ENCODE measurements at places on chromosomes 6 and 20. TPM values are rescaled to one million over a fixed set of nuclear protein-coding genes. Genes with fewer than 3 reads are reported as not detected.

DNA sequence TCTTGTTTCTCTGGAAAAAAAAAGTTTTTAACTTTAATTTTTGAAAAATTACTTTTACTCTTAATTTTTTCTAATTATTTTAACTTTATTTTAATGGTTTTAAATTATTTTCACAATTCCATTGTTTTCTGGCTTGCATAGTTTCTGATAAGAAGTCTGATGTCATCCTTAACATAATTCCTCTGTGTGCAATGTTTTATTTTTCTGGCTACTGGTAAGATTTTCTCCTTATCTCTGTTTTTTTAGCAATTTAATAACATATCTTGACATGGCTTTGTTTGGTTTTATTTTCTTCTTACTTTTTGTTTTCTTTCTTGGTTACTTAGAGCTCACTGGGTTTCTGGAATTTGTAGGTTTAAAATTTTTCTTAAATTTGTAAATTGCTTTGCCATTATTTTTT, 114.8 kb downstream of the TBXT start:
- no peak for DNase-seq
- H3K4me1 ChIP-seq = no peaks in the 10 kb centered on the region
- no peak overlapping the region for H3K27ac ChIP-seq

- no peaks in the 10 kb centered on the region for H3K27me3 ChIP-seq
- no peak overlapping the region for H3K4me3 ChIP-seq
- no peak for DNase-seq
- no peaks in the 10 kb centered on the region for H3K36me3 ChIP-seq
- no peaks in the 10 kb centered on the region for H3K4me1 ChIP-seq
These were observed 65.2 kb downstream of the RIPOR3 start for GRCh38 chr20:50625986-50626677.

DNA sequence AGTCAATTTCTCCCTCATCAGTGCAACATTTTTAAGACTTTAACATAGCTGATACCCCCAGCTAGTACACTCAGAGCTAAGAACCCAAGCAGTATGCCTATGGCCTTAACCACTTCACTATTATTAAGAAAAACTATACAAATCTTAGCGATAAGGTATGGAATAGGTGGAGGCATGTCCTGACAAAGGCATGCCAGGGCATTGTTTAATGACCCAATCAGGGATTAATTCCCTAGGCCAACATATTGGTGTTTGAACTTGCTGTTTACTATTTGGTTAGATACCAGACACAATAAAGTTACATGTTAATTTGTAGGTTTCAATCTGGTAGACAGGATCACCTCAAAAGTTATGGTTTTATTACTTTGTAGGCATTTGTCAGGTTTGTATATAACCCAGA, 93.1 kb downstream of the ARMC2 start:
- DNase-seq = no peak
- no peak overlapping the region for H3K27ac ChIP-seq
- H3K36me3 ChIP-seq = no peaks in the 10 kb centered on the region
- no peaks in the 10 kb centered on the region for H3K27me3 ChIP-seq
- H3K4me1 ChIP-seq = peaks cover 34% of the 10 kb centered on the region

- H3K4me3 ChIP-seq = no peak overlapping the region
- no peak for DNase-seq
- H3K27ac ChIP-seq = no peak overlapping the region
- H3K4me1 ChIP-seq = no peaks in the 10 kb centered on the region
- H3K27me3 ChIP-seq = no peaks in the 10 kb centered on the region
These were observed 1.3 kb downstream of the PTK7 start for GRCh38 chr6:43077333-43077809.

- no peaks in the 10 kb centered on the region for H3K27me3 ChIP-seq
- no peak for DNase-seq
- no peak overlapping the region for H3K27ac ChIP-seq
- no peaks in the 10 kb centered on the region for H3K36me3 ChIP-seq
- no peak overlapping the region for H3K4me3 ChIP-seq
- H3K4me1 ChIP-seq = no peaks in the 10 kb centered on the region
These were observed 101.5 kb downstream of the RWDD2A start for GRCh38 chr6:83294676-83295075.

GRCh38 chr20:14208956-14209355, 128.5 kb downstream of the FLRT3 start:
- no peaks in the 10 kb centered on the region for H3K36me3 ChIP-seq
- DNase-seq = no peak
- no peaks in the 10 kb centered on the region for H3K27me3 ChIP-seq
- no peak overlapping the region for H3K27ac ChIP-seq
- no peaks in the 10 kb centered on the region for H3K4me1 ChIP-seq

- DNase-seq = no peak
- H3K4me3 ChIP-seq = no peak overlapping the region
- peaks cover 11% of the 10 kb centered on the region for H3K4me1 ChIP-seq
- H3K27me3 ChIP-seq = peaks cover 5% of the 10 kb centered on the region
These were observed 26.2 kb downstream of the CTCFL start for GRCh38 chr20:57498425-57499400.

- no peak for DNase-seq
- no peaks in the 10 kb centered on the region for H3K27me3 ChIP-seq
- H3K4me1 ChIP-seq = no peaks in the 10 kb centered on the region
- H3K4me3 ChIP-seq = no peak overlapping the region
- no peaks in the 10 kb centered on the region for H3K36me3 ChIP-seq
These were observed 115.4 kb downstream of the FAM120B start for GRCh38 chr6:170421921-170422320.

DNA sequence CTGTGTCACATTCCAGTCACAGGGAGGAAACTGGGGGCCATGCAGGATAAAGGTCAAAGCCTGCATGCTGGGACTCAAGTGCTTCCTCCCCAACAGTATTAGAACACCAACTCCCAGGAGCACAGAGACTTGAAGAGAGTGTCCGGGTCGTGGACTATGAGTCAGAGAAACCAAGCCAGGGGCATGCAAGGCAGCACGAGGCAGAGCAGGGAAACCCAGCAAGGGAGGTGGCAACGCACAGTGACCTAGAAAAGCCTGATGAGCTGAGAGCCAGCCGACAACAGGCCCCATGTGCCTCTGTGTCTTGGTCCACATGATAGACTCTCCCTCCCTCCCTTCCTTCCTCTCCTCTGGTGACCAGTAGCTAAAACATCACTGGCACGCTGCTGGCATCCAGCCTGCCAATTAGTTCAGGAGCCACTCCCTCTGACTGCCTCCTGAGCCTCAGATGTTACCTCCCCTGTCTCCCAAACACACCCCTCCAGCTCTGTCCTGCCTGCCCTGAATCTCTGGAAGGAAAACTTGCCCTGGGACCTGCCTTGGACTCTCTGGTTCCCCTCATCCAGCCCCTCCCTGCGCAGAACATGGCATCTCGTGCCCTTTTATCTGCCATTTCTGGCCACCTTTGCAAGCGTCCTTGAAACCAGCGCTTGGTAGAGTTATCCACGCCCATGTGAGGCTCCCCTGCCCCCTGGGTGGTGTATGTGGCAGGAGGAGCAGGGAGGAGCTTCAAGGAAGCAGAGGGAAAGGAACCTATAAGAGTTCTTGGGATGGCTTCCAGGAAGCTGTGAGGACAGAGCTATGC, 16.2 kb upstream of the RNF39 start:
- no peaks in the 10 kb centered on the region for H3K36me3 ChIP-seq
- no peak overlapping the region for H3K4me3 ChIP-seq
- H3K27me3 ChIP-seq = no peaks in the 10 kb centered on the region
- no peak for DNase-seq
- no peaks in the 10 kb centered on the region for H3K4me1 ChIP-seq

DNA sequence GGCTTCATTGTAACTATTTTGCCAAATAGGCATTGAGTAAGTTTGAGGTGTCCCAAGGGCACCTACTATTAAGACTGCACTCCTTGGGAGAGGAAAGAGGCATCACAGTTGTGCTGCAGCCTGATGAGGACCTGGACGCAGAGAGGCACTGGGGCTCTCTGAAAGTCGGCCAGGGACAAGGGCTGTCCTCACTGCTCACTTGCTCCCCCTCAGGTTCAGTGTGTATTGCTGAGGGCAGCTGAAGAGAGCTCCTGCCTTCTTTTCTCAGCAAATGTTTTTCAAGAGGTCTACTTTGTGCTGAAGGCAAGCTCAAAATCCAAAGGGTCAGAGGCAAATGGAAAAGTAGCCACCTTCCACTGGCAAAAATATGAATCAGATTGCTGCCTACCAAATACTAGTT, 331.8 kb downstream of the RIMS1 start:
- no peaks in the 10 kb centered on the region for H3K36me3 ChIP-seq
- no peak for DNase-seq
- no peaks in the 10 kb centered on the region for H3K27me3 ChIP-seq

GRCh38 chr20:48310305-48310704, 517.5 kb downstream of the PREX1 start:
- H3K27ac ChIP-seq = no peak overlapping the region
- no peaks in the 10 kb centered on the region for H3K27me3 ChIP-seq
- no peak overlapping the region for H3K4me3 ChIP-seq

The TMEM170B gene
- 0.29 TPM for total RNA-seq

The IMPG1 gene
- total RNA-seq = not detected

The WFDC12 gene
- total RNA-seq = not detected

The SLCO4A1 gene
- total RNA-seq = 0.92 TPM

The APOBEC2 gene
- not detected for total RNA-seq

Data from naive thymus-derived CD4-positive, alpha-beta T cell (primary cell).